ENCODE measurements at places on chromosomes 6 and 20.

DNA sequence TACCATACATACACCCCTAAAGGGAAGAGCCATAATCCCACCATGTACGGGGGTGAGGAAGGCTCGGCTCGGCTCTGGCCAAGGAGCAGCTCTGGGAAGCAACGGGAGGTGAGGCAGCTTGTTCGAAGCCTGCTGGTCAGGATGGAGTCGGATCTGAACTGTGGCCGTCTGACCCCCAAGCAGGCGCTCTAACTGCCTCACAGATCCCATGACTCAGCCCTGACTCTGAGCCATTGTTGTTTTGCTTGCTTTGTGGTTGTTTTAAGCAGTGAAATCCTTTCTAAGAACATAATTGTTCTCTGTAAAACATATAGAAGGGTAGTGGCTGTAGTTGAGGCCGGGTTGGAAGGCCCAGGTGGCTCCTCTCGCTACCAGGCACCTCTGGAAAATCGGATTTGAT, 10.9 kb downstream of the C6orf132 start:
- DNase-seq: no peak

GRCh38 chr6:63295553-63296194, 24.1 kb downstream of the LGSN start:
- no peak for DNase-seq

DNA sequence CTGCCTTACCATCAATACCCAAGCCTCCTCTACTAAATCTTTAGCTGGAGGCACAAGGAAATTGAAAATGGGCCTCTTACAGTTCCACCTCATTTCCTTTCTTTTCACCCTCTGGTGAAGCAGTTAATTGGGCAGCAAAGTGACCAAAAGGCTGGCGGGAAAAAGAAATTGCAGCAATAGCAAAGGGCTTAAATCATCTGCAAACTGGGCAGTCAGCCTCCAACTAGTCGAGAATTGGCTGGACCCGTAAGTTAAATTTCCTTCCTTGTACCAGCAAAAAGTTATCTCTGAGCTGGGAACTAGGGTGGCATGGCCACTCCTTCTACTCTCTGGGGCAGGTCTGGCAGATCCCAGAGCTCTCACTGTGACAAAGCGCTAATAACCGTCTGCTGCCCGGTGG, 33.5 kb downstream of the GHRH start:
- DNase-seq: no peak

- DNase-seq: no peak
Observed at GRCh38 chr6:48080227-48081009, 30.6 kb downstream of the PTCHD4 start.

- DNase-seq: no peak
Observed at GRCh38 chr6:55034752-55035151, 139.6 kb upstream of the HCRTR2 start.

GRCh38 chr6:163133691-163134090, 280.8 kb upstream of the QKI start:
- no peak for DNase-seq
